Transverse colon (tissue), 4 donors: ENCODE measurements at places on chromosomes 2 and 18. TPM values are rescaled to one million over a fixed set of nuclear protein-coding genes. Genes with fewer than 3 reads are reported as not detected.

FN1 gene
- total RNA-seq = 230 TPM

DNA sequence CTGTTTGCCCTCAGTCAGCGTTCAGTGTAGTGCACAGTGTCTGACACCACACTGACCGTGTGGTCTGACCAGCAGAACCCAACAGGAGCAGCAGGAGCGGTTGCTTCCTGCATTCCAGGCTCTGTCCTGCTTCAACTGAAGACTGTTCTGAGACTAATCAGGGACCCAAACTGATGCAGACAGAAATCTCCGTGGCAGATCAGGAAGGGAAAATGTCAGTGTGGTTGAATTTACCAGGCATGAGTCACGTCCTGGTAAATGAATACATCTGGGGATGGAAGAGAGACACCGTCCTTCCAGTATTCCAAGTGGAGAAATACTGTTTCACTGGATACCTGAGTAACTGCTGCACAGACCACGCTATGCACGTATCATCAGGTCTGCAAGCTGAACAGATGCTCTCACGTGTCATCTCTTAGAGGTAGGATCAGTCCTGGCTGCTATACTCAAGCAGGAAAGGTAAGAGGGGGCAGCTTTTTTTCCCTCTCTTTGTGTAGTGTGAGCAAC is 223.6 kb upstream of the EPAS1 start:
- no peak for DNase-seq

PLCL1 gene
- 6.8 TPM for total RNA-seq

DNA sequence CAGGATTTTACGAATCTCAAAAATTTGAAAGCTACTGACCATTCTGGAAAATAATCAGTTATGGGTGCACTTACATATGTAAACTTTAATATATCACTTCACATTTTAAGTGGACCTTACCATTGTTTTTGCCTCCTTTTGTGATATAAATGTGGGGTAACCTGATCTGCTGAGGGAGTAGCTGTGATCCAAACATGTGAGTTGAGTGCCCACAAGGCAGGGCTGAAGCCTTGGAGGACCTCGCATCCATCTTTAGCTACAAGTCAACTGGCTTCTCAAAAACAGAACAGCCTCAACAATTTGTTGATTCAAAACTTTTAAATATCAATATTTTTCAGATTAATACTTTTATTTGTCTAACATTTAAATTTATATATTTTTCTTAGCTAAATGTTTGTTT is 178.2 kb downstream of the PLCL1 start:
- DNase-seq = no peak

GRCh38 chr2:125745514-125745913 is 910.4 kb upstream of the GYPC start:
- peak; percentile 37 for DNase-seq

DNA sequence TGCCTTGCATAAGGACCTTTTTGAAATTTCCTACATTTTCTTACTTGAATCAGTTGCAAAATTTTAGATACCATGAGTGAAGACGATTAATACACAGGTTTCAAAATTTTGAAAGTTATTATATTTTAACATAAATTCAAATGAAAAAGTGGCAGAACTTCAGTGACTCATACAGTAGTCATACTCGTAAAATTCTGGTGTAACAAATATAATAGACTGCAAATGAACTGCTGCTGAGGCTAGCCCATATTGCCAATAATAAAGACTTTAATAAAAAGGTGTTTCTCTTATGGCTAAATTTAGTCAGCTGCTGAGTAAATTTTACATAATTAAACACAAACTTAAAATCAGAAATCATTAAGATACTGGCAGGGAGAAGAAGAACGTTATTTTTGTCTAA is 36.9 kb downstream of the MSH6 start:
- DNase-seq = no peak

- no peak for DNase-seq
Measured at GRCh38 chr2:198628596-198628995, 824.2 kb downstream of the PLCL1 start.

- no peak for DNase-seq
Measured at GRCh38 chr2:135099802-135100483, 47.9 kb downstream of the RAB3GAP1 start.

- no peak for DNase-seq
Measured at GRCh38 chr2:7620255-7620654, 703.0 kb downstream of the RNF144A start.

DNA sequence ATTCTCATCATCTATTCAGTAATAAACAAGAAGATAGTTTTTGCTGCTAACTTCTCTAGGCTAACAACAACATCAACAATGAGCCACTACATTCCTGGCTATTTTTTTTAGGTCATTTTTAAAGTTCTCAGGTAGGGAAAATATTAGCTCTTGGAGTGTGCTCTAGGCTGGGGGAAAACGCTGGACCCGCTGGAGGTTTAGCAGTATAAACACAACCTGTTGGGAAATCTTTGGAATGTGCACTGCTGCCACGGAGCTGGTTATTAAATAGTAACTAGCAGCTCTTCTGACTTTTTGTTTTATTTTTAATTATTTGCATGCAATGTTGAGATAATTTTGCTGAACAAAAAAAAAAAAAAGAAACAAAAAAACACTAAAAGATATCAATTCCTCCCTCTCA is 892.1 kb upstream of the ACVR2A start:
- DNase-seq = no peak

DNA sequence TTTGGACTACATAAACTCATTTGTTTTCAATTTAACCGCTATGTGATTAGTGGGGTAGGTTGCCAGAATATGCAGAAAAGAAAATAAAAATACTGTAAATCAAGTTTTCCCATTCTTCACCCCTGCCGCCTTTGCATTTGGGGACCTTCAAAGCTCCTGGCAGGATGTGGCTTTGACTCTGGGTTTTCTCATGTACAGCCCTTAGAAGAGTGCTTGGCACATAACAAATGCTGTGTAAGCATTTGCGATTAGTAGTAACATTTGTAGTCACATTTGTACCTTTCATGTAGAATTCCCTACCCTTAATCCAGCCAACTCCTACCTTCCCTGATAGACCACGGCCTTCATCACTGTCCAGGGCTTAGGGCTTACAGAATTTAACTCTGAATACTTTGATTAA is 262.6 kb downstream of the MREG start:
- DNase-seq = no peak

- DNase-seq = no peak
Measured at GRCh38 chr18:71665131-71665530, 879.0 kb downstream of the CBLN2 start.

DNA sequence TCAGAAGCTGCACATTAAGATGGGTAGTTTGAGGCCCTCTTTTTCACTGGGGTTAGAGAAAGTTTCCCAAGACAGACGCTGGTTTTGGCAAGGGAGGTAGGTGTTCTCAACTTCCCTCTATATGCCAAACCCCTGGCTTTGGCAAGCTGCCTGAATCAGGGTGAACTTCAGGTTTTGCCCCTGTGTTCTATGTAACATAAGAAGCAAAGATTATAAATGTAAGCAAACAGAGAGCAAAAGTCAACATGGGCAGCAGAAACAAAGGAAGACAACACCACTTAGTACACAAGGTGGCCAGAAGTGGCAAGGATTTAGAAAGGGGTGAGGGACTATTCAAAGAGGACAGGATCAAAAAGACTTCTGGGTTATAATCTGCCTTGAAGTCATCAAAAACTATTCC is 70.5 kb upstream of the TFCP2L1 start:
- DNase-seq = peak; percentile 67

DNA sequence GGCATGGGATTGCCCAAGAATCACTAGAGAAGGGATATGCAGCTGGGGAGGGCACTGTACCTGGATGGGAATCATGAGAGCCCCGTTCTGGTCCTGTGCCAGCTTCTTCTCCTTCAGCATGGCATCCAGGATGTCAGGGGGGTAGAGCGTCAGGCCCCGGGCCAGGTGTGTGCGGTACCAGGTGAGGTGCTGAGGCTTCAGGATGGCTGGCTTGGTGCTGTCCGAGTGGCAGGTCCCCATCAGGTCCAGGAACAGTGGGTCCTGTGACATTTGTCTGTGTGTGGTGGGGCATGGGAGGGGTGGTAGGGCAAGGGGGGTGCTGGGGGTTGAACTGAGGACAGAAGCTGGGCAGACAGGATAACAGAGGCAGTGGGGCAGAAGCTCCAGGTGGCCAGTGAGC is 13.2 kb downstream of the CFAP65 start:
- no peak for DNase-seq

DSG1 gene
- total RNA-seq = not detected

GRCh38 chr2:110805894-110806452 is 73.6 kb downstream of the ACOXL start:
- no peak for DNase-seq

GRCh38 chr2:46239175-46239846 is 57.9 kb upstream of the EPAS1 start:
- DNase-seq = no peak

COQ10B gene
- 33.3 TPM for total RNA-seq

SMAD4 gene
- 77.3 TPM for total RNA-seq

GRCh38 chr2:239238381-239238780 is 162.4 kb downstream of the HDAC4 start:
- DNase-seq = no peak

- DNase-seq = no peak
Measured at GRCh38 chr18:7754725-7755181, 187.6 kb downstream of the PTPRM start.

DNA sequence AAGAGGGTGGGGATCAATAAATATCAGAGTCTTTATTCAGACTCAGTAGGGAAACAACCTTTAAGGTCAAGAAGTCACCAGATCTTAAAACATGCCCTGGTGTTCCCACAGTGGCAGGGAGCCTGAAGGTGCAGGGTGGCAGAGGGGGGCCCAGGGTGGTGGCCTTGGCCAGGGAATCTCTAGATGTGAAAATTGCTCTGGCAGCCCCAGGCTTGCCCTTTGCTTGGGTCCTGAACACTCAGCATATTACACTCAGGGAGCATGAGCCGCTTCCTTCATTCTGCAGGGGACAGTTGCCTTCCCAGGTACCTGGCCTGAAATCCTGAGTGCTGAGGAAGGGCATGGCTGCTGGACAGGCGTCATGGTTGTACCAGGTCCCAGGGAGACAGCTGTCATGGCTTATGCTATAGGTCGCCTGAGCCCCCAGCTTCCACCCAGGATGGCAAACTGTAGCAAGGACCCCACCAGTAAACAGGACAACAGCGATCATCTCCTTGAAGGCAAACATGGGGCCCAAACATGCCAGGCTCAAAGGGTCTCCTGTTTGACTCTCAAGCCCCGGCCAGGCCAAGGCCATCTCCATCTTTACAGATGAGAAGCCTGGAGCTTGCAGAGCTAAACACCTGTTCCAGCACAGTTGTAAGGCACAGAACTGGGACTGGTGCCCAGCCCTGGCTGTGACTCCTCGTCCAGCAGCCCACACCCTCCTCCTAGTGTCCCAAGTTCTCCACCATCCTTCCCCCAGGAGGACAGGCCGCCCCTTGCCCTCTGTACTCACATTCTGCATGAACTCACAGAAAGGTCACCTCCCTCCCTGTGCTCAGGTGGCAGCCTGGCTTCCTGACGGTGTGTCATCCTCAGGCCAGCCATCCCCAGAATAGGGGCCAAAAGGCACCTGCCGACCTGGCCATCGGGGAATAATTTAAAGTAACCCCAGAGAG is 14.6 kb downstream of the ABCG8 start:
- no peak for DNase-seq

DNA sequence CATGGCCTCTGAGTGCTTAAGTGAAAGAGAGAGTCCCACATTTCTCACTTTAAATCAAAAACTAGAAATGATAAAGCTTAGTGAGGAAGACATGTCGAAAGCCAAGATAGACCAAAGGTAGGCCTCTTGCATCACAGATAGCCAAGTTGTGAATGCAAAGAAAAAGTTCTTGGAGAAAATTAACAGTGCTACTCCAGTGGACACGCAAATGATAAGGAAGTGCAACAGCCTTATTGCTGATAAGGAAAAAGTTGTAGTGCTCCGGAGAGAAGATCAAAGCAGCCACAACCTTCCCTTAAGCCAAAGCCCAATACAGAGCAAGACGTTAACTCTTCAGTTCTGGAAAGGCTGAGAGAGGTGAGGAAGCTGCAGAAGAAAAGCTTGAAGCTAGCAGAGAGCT is 32.1 kb downstream of the PSMD1 start:
- DNase-seq = no peak

HS1BP3 gene
- total RNA-seq = 30.3 TPM

DNA sequence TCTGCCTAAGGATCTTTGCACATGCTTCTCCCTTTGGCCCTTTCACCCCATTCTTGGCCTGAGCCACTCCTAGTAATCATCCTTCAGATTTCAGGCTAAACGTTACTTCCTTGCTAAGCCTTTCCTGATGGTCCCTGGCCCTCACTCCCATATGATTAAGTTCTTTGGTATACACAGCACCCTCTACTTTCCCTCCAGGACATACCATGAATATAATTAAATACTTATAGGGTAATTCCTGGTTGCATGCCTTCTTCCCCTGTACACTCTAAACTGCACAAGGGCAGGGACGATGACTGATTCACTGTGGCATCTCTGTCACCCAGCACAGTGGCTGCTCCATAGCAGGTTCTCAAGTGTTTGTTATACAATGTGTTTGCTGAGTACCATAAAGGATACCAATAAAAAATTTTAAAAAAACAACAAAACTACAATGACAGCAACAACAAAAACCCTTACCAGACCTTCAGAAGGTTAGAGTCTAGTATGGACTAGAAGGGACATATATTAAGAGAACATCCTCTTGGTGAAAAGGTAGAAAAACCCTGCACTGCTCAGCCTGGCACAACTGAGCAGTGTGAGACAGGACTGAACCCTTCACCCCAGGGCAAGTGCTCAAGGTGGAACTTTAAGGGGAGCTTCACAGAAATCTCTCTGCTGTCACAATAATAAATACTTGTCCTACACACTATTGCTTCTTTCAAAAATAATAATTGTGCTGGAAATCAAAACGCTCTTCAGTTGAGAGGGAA is 76.2 kb downstream of the AAK1 start:
- no peak for DNase-seq

RNF103 gene
- 111 TPM for total RNA-seq
